ENCODE measurements at places on chromosomes 2 and 18.

- no peak for DNase-seq
Observed at GRCh38 chr2:227480528-227480927, 8.6 kb downstream of the AGFG1 start.

GRCh38 chr18:25799231-25799630 lies 291.2 kb downstream of the SS18 start:
- DNase-seq: no peak

GRCh38 chr2:85173909-85174308 lies 40.7 kb downstream of the TCF7L1 start:
- no peak for DNase-seq

GRCh38 chr2:227118353-227118752 lies 45.7 kb downstream of the COL4A4 start:
- DNase-seq: no peak

GRCh38 chr2:236168110-236169080 lies at the start of gene GBX2:
GBX2 (minus strand) TSS chr2:236168386; CDS start chr2:236167971, 415 bp downstream.
- no peak for DNase-seq

- DNase-seq: peak; percentile 55
Observed at GRCh38 chr2:176370467-176371171, 101.4 kb downstream of the MTX2 start.

DNA sequence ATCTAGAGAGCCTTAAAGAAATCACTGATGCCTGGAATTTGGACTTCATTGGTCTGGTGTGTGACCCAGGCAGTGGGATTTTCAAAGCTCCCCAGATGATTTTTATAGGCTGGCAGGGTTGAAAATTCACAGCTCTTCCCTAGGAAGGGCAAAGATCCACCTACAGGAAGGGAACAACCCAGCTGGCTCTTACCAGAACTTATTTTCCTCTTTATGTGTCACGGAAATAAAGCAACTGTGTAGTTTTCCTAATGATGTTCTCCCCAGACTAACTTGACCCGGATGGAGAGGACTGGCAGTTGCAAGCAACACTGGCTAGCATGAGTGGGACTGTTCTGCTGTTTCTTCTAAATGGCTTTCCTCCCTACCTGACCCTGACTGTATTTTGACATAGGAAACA lies 235.6 kb downstream of the ALPK2 start:
- no peak for DNase-seq

DNA sequence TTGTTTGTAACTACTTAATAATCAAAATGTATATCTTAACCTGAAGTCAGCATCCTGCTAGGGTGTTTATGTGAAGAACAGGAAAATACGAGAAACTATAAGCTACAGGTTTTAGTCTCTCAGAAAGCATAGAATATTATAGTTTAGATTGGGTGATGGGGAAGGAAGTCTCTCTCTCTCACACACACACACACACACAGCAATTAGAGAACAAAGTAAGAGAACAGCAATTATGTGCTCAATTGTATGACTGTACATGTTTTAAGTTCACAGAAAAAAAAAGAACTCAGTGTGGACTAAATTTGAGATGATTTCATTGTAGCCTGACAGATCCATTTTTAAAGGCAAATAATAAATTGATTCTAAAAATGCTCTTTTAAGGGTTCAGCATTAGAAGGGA lies 94.3 kb upstream of the ZNF516 start:
- DNase-seq: no peak

- no peak for DNase-seq
Observed at GRCh38 chr2:238710032-238710735, 137.7 kb upstream of the TWIST2 start.

- peak; percentile 16 for DNase-seq
Observed at GRCh38 chr18:54392543-54393023, 34.9 kb downstream of the C18orf54 start.

DNA sequence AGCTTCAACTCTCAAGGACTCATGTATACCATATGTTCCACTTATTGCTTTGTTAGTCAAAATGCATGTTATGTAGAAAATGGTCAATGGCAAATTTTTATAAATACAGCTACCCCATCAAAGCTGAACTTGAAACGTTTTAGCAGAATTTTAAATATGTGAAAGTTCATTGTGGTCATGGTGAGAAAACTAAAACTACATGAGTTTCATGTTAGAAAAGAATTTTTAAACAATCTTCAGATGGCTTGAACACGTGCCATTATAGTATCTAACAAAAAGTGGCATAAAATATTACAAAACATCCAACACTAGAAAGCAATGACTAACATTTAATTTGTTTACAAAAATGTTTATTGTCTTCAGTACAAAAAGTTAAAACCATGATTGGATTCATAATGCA lies 246.0 kb upstream of the KCNJ3 start:
- DNase-seq: no peak

GRCh38 chr2:238956676-238957075 lies 108.8 kb downstream of the TWIST2 start:
- no peak for DNase-seq

DNA sequence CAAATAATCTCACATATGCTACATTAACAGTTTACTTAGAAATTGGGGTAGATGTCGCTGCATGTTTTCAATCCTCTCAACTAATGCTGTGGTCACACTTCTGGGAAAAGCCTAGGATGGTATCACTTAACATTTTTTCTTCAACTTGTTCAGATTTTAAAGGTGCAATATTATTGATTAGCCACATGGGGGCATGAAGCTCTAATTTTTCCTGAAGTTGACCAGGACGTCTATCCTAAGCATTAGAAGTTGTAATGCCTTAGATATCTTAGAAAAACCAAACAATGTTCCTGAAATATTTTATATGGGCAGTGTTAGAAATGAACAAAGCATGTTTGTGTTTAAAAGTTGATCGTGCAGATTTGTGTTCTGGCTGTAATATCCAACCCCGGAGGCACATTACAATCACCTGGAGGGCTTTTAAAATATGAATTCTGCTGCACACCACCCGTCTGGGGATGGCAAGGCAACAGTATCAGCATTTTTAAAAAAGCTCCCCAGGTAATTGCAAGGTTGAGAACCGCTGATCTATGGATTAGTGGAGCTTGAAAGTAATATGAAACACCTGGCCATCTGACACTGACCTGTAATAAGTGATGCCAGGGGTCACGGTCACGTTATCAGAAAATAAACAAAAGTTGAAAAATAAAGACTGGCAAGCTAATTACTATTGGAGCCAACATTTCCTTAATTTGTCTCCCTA lies 100.5 kb upstream of the LMAN1 start:
- DNase-seq: no peak

GRCh38 chr2:149596471-149596870 lies 8.9 kb upstream of the MMADHC start:
- no peak for DNase-seq

GRCh38 chr2:37198681-37199065 lies 2.4 kb downstream of the CEBPZOS start:
- DNase-seq: no peak

DNA sequence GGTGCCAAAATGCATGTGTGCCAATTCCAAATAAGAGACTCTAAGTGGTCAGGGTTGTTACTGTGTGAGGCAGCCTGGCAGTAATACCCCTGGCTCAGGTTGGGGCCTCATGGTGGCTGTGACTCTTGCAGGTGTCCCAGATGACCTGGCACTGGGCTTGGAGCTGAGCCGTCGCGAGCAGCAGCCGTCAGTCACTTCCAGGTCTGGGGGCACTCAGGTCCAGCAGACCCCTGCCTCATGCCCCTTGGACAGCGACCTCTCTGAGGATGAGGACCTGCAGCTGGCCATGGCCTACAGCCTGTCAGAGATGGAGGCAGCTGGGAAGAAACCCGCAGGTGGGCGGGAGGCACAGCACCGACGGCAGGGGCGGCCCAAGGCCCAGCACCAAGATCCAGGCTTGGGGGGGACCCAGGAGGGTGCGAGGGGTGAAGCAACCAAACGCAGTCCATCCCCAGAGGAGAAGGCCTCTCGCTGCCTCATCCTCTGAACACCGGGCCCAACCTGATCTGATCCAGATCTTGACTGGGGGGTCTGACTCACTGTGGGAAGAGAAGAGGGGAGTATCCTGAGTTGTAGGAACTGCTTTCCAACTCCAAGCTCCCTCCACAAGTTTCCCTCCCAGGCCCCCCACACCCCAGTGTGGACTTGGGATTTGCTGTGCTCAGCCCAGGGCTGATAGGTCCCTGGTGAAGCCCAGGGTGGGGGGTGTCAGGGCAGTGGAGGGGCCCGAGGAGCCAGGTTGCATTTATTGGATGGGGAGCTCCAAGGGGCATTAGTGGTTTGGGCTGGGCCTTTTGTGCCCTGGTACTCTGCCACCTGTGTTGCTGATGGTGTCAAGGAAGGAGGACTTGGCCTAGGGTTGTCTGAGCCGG lies 5.6 kb downstream of the DNAJB2 start:
- DNase-seq: no peak

DNA sequence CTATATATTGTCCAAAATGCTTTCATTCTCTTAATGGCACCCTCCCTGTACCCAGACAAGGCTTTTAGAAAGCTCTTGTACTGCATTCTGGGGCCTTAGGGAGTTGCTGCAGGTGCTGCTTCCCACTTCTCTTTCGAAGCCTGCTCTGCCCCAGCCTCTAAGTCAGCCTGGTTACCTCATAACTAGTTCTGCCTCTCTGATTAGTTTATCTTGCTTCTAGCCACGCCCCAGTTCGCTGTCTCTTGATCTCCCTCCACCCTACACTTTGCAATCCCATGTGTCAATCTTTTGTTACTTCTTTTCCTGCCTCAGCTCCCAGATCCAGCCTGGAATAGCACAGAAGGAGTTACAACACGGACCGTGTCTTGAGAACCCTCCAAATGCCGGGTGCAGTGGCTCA lies 13.8 kb upstream of the NCOA1 start:
- DNase-seq: no peak

DNA sequence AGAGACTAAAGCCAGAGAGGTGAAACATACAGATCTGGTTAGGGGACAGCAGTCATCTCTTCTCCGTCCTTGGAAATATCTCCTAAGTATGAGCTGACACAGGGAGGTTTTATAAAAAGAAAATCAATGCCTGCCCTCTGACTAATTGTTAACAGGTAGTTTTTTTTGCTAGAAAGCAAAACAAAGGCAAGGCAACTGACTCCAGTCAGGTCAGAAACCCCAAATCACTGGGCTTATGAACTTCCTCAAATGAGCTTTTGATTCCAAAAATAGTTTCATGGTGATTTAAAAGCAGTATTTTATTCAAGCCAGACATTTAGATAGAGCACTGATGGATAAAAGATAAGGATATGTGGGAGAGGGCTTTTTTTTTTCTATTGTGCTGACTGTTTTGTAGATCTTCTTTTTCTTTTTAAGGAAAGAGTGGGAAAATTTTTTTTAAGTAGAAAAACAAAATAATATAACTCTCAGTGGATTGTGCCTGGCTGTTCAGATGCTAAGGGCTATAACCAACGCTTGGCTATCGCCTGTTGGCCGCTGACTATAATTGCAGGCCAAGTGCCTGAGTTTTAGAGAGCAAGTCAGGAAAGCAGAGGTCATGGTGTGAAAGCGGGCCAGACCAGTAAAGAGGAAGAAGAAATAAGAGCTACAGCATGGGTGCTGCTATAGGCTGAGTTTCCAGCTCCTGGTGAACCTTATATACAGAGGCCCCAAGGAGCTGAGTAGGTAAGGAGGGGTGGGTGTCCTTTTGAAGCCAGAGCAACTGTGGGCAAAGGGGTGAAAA lies 44.9 kb downstream of the MRPL35 start:
- no peak for DNase-seq

- no peak for DNase-seq
Observed at GRCh38 chr2:112887964-112888749, 22.8 kb upstream of the IL37 start.

DNA sequence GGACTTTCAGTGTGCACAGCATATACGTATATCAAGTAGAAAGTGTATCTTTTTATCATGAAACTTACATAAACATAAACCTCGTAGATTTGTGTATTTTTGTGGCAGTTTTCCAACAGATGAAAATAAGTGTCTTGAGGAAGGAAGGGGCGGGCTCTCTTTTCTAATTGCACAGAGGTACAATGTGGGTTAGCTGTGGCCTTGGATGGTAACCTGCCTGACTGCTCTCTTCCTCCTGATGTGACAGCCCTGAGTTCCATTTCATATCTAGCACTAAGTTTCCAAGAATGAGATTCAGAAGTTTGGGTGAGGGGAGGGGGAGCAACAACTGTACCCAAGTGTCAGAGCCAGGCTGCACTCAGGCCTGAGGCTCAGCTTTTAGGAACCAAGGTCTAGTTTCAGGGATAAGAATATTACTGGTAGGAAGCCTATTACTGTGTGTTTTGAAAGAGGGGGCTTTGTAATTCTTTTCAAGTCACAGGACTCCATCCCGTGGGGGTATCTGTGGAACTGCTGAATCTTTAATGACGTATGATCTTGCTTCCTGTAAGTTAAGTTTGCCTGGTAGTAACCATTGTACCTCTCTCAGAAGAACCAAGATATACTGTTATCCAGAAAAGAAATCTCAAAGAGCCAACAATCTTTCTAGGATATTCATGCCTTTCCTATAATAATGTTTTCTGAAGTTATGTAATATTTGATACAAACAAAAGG lies 483.7 kb downstream of the PTPRM start:
- no peak for DNase-seq

Measured in NCI-H524 treated with DMSO at 0.1 percent for 48 hours (cell line).